Natural killer cell (primary cell): ENCODE measurements at places on chromosomes 2 and 18.

DNA sequence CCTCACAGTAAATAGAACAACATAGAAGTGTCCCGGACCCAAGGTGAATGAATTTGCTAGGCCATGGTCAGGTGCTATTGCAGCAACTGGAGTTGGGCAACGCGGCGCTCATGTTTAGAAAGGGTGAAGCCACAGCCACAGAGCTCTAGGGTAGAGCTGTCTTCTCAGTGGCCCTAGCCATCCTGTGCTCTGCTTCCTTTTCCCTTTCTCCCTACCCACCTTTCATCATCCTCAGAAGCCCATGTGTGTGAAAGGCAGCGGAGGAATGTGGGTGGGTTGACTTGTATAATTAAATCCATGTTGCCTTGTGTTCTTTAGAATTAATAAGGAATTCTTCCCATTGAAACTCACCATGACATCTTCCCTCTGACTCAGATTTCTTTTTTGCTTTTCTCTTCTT, 336.7 kb downstream of the OSR1 start:
- DNase-seq: no peak

DNA sequence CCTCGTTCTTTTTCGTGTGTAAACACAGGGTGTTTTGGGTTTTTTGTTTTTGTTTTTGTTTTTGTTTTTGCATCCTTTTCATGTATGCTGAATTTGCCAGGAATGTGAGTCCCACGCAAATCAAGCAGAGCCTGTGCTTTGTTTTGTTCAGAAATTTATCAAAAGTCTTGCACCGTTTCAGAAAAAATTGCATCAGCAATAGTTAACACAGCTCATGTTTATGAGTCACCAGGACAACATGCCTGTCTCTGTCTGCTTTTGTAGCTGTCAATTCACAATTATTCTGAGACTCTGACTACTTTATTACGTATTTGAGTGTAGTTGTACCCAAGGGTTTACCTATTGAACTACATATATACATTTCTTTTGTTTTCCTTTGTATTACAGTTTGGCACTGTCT, 38.3 kb downstream of the MRPL44 start:
- no peak for DNase-seq

- no peak for DNase-seq
Measured at GRCh38 chr2:73850009-73850408, 21.2 kb downstream of the STAMBP start.

DNA sequence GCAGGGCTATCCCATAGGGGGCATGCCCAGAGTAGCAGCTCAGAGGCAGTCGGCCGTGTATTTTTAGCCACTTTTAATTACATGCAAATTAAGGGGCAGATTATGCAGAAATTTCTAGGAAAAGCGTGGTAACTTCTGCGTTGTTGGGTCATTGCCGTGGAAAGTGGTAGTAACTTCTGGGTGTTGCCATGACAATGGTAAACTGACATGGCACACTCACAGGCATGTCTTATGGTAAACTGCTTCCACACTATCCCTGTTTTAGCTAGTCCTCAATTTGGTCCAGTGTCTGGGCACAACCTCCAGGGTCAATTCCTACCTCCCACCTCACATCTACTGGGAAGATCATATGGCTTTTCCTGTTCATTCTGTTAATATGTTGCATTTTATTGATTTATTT, 428.9 kb upstream of the FANCL start:
- DNase-seq: no peak

GRCh38 chr18:65620076-65620696, 130.6 kb upstream of the CDH7 start:
- DNase-seq: no peak
